Stimulated activated CD8-positive, alpha-beta memory T cell treated with anti-CD3 and anti-CD28 coated beads, Interleukin-4, amount 100 ng/mL, for 4 hours (primary cell): ENCODE measurements at places on chromosomes 7 and 10.

DNA sequence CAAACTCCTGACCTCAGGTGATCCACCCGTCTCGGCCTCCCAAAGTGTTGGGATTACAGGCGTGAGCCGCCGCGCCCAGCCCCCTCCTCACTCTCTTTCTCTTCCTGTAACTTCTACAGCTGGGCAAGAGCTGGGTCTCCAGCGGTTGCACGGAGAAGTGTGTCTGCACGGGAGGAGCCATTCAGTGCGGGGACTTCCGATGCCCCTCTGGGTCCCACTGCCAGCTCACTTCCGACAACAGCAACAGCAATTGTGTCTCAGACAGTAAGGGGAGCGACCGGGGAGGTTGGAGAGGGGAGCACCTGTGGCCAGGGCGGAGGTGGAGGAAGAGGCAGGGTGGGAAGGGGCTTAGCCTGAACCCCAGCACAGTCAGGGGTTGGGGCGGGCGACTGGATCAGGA, 41.4 kb downstream of the EPHB4 start:
- no peak for DNase-seq

DNA sequence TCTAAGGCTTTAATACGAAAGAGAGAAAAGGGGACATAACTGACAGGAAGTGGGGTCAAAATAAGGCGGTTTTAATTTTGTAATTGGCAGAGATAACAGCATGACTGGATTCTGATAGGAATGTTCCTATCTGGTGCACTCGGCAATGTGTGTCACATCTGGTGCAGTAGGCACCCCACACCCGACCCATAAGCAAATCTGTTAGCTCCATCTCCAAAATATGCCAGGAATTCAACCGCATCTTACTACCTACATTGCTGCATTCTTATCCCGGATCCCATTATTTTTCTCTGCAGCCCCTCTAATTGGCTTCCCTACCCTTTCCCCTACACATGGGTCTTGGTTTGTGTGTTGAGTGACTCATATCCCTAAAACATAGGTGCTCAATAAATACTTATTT, 19.1 kb upstream of the GALNT11 start:
- no peak for DNase-seq

DNA sequence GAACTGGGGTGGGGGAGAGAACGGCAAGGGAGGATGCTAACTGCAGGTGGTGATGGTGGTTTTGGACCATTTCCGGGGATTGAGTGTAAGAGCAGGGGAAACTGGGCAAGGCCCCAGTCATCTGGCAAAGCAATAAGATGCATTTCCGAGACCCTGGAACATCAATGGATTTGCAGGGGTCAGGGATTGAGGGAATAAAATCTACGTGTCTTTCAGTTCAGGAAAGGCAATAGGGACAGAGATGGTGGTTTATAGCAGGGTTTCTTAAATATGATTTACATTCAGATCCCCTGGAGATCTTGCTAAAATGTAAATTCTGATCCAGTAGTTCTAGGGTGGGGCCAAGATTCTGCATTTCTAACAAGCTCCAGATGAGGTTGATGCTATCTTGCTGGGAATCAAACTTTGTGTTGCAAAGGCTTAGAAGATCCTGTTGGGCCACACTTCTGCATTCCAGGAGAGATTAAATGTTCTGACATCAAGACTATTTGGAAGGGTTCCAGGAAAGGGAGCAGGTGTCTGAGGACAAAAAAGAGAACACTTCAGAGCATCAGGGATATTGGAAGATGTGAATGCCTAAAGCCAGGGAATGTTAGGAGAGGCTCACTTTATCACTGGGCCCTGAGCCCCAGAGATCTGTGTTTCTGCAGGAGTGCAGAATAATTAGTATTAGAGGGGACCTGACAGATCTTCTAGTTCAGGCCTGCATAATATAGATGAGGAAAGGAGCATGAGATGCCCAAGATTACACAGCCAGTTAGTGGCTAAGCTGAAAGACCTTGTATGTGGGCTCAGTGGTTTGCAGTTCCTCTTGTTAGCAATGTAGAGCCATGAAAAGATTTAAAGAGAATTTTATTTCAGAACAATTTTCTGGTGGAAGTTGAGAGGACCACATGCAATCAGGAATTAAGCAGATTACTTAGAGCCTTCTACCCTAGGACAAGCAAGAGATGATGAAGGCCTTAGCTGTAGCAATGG, 32.4 kb downstream of the BLNK start:
- DNase-seq, result no peak

DNA sequence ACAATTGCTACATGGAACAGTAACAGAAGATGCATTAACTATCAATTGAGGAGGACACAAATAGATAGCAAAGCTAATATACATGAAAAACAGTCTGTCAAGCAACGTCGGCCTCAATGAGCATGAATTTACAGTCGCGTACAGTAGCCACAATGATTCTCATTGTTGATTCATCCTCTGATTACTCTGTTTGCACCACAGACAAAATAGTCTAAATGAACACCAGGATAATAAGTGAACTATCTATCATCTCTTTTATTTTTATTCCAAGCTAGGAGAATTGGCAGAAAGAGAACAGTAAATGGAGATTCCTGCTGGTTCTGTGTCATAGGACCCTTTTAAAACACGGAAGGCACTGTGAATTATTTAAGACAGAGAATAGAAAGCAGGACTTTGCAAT, 108.5 kb downstream of the EVX1 start:
- DNase-seq, result no peak

- no peak for DNase-seq
Observed at GRCh38 chr10:65943451-65943850, 982.4 kb upstream of the LRRTM3 start.

DNA sequence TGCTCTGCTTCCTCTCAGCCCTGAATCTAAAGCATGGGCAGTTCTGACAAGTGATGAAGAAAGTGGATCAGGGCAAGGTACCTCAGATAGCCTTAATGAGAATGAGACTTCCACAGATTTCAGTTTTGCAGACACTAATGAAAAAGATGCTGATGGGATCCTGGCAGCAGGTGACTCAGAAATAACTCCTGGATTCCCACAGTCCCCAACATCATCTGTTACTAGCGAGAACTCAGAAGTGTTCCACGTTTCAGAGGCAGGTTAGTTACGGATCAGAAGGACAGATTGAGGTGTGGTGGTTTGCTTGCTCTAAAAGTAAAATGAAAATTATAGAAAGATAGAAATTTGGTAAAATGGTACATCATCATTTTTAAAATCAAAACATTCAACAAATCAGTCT, 130.4 kb downstream of the AASS start:
- DNase-seq, result no peak

DNA sequence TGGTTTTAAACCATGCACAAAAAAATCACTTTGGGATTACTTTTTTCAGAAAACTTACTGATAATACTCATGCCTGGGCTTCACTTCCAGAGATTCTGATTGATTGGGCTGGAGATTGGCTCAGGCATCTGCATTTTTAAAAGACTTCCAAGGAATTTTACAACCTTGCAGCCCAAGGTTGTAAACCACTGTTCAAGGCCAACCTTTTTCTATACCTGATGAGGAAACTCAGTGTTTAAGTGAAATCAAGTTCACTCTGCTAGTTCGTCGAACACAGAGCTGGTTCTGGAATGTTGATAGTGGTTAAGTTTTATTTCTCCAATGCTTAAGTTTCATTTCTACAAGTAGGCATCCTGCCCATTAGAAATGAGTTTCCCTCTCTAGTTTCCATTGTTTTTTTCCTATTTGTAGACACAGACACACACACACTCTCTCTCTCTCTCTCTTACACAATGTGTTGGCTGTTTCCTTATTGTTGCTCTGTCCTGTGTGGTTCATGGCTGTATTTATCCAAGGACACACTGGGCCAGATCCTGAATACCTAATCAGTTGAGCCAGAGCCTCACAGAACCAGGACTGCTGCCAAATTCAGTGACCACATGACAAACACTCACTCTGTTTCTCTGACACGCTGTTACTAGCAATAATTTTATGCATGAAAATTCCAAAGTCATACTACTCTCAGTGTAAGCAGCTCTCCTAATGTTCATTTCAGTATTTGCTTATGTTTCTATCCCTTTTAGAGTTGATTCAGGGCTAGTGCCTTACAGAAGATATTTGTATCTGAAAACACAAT, 3.7 kb upstream of the IFIT1B start:
- DNase-seq, result no peak

GRCh38 chr10:79074732-79075131, 6.0 kb downstream of the ZMIZ1 start:
- no peak for DNase-seq

- no peak for DNase-seq
Observed at GRCh38 chr10:21515361-21516241, 9.9 kb downstream of the SKIDA1 start.

DNA sequence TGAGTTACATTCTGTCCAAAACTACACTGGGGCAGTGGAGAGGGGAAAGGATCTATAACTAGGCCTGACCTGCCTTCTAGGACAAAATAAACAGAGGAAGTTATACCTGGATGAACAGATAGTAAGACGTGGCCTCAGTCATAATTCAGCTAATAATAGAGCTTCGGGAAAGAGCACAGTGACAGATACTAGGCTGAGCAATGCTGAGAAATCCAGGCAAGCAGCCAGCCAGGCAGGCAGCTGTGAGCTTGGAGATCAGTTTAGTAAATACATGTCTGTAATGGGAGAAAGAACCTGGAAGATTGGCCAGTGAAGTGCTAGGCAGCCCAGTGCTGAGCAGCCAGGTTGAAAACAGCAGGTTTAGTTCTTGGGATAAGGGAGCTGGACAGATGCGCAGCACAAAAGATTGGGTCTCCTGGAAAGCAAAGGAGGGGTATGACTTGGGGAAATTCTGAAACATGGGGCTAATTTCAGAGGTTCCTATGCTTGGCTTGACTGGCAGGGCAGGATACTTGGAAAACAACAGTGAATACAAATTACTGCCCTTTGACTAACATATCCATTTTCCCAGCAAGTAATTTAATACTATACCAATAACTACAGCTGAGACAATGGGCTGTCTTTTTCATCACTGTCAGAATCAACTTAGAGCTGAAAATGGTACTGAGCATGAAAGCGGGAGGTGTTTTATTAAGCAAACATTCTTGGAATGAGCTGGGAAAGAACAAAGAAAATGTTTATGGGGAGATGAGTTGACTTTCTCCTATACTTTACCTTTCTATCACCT, 140.8 kb downstream of the DGKB start:
- no peak for DNase-seq

- no peak for DNase-seq
Observed at GRCh38 chr7:739983-740942, 13.2 kb upstream of the PRKAR1B start.

- no peak for DNase-seq
Observed at GRCh38 chr10:74419491-74419951, 268.5 kb downstream of the ADK start.

GRCh38 chr7:88795553-88795952, at the start of gene TEX47:
Gene TEX47, minus strand, starts transcription at chr7:88795737. Its CDS starts 795 bp downstream, at chr7:88794942.
- no peak for DNase-seq

DNA sequence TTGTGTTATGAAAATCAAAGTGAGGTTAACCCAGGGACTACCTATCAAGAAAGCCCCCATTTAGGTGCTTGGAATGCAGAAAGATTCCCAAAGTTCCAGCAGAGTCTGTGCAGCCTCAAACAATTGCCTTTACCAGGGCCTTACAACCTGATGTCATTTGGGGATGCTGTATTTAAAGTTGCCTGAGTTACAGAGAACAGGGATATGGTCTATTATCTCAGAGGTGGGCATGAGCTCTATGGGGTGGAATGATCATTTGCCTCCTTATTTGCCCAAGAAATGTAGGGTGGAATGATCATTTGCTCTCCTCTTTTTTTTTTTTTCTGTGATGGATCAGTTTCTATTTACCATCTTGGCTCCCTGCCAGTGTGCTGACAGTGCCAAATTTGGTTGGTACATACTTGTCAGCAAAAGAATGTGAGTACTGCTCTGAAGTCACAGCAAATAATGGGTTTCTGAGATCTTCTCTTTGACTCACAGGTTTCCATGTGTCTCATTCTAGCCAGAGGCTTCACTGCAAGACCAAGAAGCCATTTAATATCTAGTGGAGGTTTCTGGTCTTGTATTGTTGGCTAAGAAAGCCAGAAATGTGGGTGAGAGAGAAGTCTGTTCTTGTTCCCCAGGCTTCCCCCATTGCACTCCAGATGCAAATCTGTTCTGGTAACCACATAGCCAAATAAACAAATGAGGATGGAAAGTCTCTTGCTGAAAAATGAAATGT, 45.5 kb upstream of the ZNRF2 start:
- no peak for DNase-seq

DNA sequence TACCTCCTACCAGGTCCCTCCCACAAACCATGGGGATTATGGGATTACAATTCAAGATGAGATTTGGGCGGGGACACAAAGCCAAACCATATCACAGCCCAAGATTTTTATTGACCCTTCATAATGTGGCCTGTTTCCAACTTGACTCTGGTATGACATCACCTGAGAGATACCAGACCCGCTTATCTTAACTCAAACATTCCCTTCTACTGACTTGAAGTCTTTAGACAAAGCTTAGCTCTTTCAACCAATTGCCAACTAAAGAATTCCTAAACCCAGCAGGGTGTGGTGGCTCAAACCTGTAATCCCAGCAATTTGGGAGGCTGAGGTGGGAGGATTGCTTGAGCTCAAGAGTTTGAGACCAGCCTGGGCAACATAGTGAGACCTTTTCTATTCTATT, 67.9 kb downstream of the CLRN3 start:
- DNase-seq, result no peak

- DNase-seq, result peak; percentile 46
Observed at GRCh38 chr7:134669845-134670373, 23.3 kb downstream of the BPGM start.

DNA sequence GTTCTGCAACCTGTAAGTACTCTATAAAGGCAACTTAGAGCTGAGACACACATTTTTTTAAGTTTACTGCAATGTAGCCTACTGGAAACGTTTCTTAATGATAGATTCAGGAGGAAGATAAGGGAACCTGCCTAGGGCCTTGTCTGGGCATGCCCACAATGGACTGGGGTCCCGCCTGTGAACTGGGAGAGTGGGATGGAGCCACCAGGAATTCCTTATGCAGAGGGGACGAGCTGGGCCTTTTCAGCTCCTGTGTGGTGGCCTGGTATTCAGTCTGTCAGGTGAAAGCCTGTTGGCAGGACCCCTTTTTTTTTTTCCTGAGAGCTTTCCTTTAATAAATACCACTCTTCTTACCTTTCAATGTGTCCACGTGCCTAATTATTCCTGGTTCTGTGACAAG, 384.4 kb upstream of the ZWINT start:
- DNase-seq, result no peak

DNA sequence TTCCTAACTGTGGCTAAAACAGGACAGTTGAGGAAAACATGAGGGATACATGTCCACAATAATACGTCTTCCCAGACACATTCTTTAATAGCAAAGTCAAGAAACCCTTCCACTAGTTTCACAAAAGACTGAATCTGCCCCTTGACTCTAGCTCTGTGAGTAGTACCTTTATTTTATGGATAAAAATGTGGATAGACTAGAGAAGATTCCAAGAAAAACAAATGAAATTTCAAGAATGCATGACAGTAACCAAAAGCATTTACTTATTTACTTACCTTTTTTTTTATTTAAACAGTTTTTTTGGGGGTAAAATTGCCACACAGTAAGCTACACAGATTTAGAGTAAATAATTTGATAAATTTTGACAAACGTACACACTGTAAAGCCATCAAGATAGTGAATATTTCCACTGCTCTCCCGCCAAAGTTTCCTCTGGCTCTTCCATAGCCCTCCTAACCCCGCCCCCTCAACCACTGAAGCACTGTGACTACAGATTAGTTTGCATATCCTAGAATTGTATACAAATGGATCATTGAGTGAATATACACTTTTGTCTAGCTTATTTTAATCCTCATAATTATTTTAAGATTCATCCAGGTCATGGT, 420.4 kb upstream of the ZMIZ1 start:
- no peak for DNase-seq

GRCh38 chr7:106864298-106865081, 592 bp upstream of the PIK3CG start:
- DNase-seq, result no peak
